A549 treated with ZK216348 at 1 μM for 4 hours (cell line): ENCODE measurements at places on chromosomes 2 and 18. TPM values are rescaled to one million over a fixed set of nuclear protein-coding genes. Genes with fewer than 3 reads are reported as not detected.

TCF23 gene
- not detected in 5 replicates for total RNA-seq

GATA6 gene
- total RNA-seq = 1.5 to 2.4 TPM (median 1.7 TPM) in 5 replicates

ASB18 gene
- not detected in 5 replicates for total RNA-seq

TUBA4B gene
- total RNA-seq = 0.26 to 0.33 TPM (median 0.27 TPM) in 3 of 5 replicates, not detected in the others

CFC1 gene
- total RNA-seq = not detected in 5 replicates

TTC27 gene
- 21.6 to 32.2 TPM (median 25.3 TPM) in 5 replicates for total RNA-seq

PROKR1 gene
- total RNA-seq = not detected in 5 replicates

MRPS5 gene
- total RNA-seq = 71.8 to 85.8 TPM (median 77.0 TPM) in 5 replicates

FHOD3 gene
- 2.3 to 3.5 TPM (median 2.8 TPM) in 5 replicates for total RNA-seq

CD28 gene
- total RNA-seq = not detected in 5 replicates

LHCGR gene
- not detected in 5 replicates for total RNA-seq

KLF7 gene
- 15.7 to 27.0 TPM (median 24.3 TPM) in 5 replicates for total RNA-seq

CYBRD1 gene
- 19.5 to 35.8 TPM (median 30.6 TPM) in 5 replicates for total RNA-seq

ANKRD39 gene
- total RNA-seq = 19.0 to 22.0 TPM (median 20.6 TPM) in 5 replicates

AKAIN1 gene
- total RNA-seq = not detected in 5 replicates

REG1B gene
- not detected in 5 replicates for total RNA-seq

CCDC74A gene
- 12.9 to 16.0 TPM (median 14.6 TPM) in 5 replicates for total RNA-seq

INHA gene
- 0.19 to 0.74 TPM (median 0.49 TPM) in 5 replicates for total RNA-seq

RUFY4 gene
- not detected in 5 replicates for total RNA-seq

PTPRN gene
- total RNA-seq = 1.1 to 1.8 TPM (median 1.4 TPM) in 5 replicates

AGXT gene
- total RNA-seq = not detected in 5 replicates

IL36A gene
- not detected in 5 replicates for total RNA-seq

CASP10 gene
- 1.8 to 2.8 TPM (median 2.4 TPM) in 5 replicates for total RNA-seq

C1QL2 gene
- 0.15 to 0.28 TPM (median 0.20 TPM) in 4 of 5 replicates, not detected in the other for total RNA-seq

C2orf76 gene
- 10.8 to 19.8 TPM (median 11.9 TPM) in 5 replicates for total RNA-seq

NT5C1B gene
- total RNA-seq = not detected in 5 replicates

ALPP gene
- total RNA-seq = 2.4 to 3.3 TPM (median 2.7 TPM) in 5 replicates

MPP4 gene
- total RNA-seq = 0.06 to 0.13 TPM (median 0.10 TPM) in 3 of 5 replicates, not detected in the others

CLK1 gene
- 34.9 to 45.0 TPM (median 39.4 TPM) in 5 replicates for total RNA-seq

ADAM23 gene
- total RNA-seq = 9.1 to 12.6 TPM (median 10.1 TPM) in 5 replicates

GKN2 gene
- 2.7 to 6.0 TPM (median 3.7 TPM) in 5 replicates for total RNA-seq
